ENCODE measurements at places on chromosomes 12 and 14. TPM values are rescaled to one million over a fixed set of nuclear protein-coding genes. Genes with fewer than 3 reads are reported as not detected.

DNA sequence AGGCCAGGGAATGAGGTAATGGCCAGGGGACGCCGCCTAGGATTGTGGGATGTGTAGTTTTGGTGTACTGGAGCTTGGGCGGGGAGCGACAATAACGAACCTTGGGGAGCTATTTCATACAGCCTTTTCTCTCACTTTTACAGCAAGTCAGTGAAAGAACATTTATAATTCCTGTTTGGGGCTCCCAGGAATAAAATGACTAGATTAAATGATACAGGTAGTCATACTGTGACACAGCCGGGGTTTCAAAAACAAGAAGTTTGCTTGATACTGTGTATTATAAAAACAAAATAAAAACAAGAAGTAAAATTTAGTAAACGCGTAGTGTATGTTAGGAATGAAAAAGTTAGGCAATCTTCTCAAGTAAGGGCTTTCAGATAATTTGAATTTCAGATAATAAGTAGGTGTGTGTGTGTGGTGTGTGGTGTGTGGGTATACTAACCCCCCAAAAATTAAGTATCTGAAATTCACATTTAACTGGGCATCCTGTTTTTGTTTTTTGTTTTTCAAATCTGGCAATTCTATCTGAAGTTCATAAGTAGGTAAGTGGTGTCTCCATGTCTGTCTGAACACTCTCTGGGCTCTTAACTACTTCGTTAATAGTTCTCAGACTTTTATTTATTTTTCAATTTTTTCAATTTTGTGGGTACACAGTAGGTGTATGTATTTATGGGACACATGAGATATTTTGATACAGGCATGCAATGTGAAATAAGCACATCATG is 458 bp upstream of the DCTN2 start:
- DNase-seq = no peak

Gene VAMP1
- 1.2 TPM for total RNA-seq

- DNase-seq = peak; percentile 81
Observed at GRCh38 chr12:25993901-25994651, 35.6 kb downstream of the RASSF8 start.

DNA sequence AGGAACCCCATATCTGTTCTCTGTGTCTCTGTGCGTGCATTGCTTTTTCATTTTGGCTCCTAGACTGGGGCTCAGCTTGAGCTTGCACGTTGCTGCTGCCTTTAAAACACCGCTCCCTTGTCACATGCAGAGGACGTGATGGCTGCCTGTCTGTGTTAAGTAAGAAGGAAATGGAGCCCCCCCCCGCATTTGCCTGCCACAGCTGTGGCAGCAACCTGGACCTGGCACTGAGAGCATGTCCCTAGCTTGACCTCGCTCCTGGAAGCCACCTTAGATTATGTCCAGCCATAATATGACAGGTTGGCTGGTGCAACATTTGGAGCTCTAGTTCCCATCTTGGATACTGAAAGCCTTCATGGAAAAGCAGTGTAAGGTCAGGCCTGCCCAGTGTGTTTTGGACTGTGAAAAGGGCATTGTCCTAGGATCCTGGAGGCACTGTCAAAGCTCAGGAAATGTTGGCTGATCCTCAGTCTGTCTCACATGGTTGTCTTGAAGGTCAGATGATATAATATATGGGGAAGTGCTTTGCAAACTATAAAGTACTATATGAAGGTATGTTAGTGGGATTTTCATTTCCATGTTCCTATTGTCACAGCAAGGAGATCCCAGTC is 73.8 kb downstream of the PRKCH start:
- no peak for DNase-seq

- DNase-seq = no peak
Observed at GRCh38 chr12:55676707-55677106, 31.0 kb downstream of the ITGA7 start.

Gene DDX24
- total RNA-seq = 264 TPM

Gene C12orf50
- total RNA-seq = not detected

GRCh38 chr14:90643982-90644670 is 172.1 kb downstream of the TTC7B start:
- no peak for DNase-seq

GRCh38 chr12:76137606-76138005 is 53.1 kb upstream of the NAP1L1 start:
- no peak for DNase-seq

Gene RNASE7
- not detected for total RNA-seq

DNA sequence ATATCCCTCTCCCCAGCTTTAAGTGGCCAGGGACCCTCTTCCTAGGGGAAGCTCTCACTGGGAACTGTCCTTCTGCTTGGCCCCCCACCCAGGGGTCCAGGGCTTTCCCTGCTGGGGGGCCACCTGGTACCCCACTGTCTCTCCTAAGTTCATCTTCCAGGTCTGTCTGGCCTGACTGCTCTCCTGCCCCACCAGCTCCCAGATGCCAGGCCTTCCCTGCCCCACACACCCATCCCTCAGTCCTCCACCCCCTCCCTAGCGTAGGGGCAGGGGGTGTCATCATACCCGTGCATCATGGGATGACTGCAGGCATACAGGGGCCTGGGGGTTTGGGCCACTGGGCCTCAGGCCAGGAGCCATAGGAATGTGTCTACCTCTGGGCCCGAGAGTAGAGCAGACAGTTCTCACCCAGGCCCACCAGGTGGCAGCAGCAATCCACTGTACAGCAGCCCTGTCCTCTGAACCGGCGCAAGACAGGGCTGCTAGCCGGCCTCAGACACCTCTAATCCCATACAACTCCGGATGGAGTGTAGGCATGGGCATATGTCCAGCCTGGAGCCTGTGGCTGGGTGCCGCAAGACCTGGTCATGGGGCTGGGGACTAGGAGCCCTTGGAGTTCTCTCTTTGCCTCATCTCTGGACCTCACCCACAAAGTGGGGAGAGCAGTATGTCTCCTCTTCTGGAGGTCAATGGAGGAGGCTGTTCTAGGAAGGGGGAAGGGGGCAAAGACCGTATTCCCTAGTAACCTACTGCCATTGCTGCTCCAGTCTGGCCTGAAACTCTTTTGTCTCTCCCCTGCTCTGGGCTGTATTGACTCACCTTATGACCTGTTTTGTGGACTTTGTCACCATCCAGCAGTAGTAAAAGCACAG is 10.0 kb upstream of the SMARCD1 start:
- DNase-seq = peak; percentile 85

DNA sequence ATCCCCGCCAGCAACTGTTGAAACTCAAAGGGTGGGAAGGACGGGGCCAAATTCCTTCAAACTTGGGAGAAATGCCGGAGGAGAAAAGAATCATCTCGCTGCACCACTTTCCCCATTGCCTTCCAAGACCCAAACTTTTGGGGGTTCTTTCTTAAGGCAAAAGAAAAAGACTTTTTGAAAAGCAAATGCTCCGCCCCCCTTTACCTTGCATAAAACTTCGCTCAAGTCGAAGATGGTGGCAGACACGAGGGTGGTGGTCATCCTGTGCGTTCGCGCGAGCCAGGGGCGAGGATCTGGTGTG is 239 bp downstream of the ZFP36L1 start:
- no peak for DNase-seq

Gene WNT1
- total RNA-seq = not detected

DNA sequence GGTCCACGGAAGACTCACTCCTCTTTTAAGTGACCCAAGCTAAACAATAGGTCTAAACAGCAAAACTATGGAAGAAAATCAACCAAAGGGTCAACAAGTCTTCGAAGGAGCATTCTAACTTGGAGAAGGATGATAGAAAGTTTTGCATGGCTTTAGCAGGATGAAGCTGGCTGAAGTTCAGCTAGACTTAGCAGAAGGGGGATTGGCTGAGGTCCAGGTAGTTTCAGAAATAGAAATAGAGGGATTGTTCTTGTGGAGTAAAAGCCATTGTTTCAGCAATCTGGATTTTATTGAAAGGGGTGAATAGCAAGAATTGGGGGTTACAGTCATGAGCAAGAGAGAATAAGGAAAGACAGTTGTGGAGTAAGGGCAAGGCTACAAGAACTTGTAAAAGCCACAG is 84.7 kb upstream of the TSPAN8 start:
- no peak for DNase-seq

All from Daoy (cell line).